Fibroblast of skin of right biceps (primary cell): ENCODE measurements at places on chromosomes 2 and 18.

GRCh38 chr2:237207646-237208045 lies 122.0 kb downstream of the COPS8 start:
- peak; percentile 79 for DNase-seq

- no peak for DNase-seq
These were observed 104.6 kb downstream of the ITGB1BP1 start for GRCh38 chr2:9318461-9319337.

GRCh38 chr2:223925106-223925505 lies 20.0 kb downstream of the WDFY1 start:
- DNase-seq, result peak; percentile 66

DNA sequence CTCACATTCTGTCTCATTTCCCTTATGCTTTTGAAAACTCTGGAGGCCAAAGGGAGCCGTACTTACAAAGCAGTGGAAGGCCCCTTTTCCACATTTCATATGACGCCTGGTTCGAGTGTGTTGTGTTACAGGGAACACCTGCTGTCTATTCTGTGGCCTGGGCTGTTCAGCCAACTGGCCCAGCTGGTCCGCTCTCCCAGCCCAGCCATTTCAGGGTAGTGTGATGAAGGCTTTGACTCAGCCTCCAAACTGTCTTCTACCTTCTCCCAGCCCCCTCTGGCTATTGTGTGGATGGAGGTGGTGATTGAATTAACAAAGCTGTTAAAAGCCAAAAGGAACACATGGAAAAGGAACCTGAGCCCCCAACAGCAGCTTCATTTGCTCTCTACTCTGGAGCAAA lies 233.8 kb downstream of the ICOS start:
- DNase-seq, result no peak

DNA sequence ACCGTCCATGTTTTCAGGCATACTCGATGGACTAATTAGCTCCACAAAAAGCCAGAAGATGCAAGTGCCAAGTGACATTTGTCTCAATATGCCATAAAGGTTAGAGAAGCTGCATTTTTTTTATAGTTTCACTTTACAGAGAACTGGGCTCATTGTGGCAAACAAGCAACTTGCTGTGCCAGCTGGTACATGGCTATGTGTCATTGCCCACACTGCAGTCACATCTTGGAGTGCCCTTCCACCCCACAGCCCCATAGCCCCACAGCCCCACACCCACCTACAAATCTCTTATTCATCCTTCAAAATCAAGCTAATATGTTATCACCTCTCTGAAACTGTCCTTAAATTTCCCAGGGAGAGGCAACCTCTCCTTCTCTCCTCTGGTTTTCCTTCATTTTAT lies 451.9 kb downstream of the ARHGAP15 start:
- no peak for DNase-seq

GRCh38 chr2:143296089-143296488 lies 166.9 kb downstream of the ARHGAP15 start:
- DNase-seq, result no peak

- DNase-seq, result peak; percentile 57
These were observed 68.6 kb upstream of the PELI1 start for GRCh38 chr2:64212801-64213321.

DNA sequence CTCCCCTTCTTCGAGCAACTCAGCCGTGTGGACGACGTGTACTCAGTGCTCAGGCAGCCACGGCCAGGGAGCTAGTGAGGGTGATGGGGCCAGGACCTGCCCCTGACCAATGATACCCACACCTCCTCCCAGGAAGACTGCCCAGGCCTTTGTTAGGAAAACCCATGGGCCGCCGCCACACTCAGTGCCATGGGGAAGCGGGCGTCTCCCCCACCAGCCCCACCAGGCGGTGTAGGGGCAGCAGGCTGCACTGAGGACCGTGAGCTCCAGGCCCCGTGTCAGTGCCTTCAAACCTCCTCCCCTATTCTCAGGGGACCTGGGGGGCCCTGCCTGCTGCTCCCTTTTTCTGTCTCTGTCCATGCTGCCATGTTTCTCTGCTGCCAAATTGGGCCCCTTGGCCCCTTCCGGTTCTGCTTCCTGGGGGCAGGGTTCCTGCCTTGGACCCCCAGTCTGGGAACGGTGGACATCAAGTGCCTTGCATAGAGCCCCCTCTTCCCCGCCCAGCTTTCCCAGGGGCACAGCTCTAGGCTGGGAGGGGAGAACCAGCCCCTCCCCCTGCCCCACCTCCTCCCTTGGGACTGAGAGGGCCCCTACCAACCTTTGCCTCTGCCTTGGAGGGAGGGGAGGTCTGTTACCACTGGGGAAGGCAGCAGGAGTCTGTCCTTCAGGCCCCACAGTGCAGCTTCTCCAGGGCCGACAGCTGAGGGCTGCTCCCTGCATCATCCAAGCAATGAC lies 4.8 kb downstream of the CTDSP1 start:
- DNase-seq, result no peak

DNA sequence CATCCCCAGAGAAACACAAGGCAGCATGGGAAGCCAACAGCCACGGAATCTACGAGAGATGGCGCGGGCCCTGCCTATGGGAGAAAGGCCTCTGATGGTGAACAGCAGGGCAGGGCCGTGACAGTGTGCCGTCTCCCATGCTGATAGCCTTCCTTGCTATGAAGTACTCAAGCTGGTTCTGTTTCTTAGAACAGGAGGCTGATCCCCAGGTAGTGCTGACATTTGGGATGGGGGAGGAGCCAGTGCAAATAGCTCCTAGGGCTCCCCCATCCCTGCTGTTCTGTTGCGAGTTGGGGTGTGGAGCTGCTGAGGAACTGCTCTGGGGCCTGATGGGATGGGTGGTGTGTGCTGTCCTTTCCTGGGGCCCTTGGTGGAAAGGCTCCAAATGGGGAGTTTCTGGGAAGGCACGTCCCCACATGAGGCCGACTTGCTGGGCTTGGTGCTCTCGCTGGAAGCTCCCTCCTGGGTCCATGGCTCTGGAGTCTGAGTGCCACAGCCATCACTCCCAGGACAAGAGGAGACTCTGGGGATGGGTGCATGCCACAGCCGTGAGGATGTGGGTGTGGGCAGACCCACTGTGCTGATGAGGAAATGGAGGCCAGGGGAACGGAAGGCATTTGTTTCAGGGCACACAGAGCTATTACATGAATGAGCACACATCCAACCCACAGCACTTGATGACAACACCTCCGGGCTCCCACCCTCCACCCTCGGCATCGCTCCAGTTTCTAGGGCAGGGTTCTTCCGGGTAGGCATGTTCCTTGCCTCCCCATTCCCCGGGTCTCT lies 246.8 kb downstream of the HDAC4 start:
- no peak for DNase-seq

- DNase-seq, result no peak
These were observed 71.7 kb downstream of the SMAD7 start for GRCh38 chr18:48879008-48879431.

DNA sequence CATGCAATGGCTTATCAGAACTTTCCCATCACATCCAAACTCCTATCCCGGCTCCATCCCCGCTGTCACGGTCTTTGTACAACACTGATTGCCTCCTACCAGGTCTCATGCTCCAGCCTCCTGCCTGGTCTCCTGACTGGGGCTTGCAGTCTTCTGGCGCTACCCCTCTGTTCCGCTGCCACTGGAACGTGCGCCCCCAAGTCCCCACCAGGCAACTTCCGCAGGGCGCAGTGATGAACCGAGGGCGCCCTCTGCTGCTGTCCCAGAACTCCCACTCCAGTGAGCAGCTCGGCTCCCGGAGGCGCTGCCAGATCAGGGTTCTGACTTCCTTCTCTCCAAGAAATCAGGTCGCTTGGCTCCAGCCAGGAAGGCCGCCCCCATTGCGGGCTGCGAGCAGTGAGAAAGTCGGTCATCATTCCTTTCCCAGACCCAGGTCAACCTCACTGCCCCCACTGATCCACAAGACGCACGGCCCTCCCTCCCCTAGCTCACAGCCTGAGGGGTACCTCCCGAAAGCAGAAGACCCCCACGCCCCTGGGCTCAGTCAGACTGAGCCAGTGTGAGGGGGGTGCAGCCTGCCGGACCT lies 43.9 kb upstream of the RAB11FIP5 start:
- DNase-seq, result peak; percentile 70

DNA sequence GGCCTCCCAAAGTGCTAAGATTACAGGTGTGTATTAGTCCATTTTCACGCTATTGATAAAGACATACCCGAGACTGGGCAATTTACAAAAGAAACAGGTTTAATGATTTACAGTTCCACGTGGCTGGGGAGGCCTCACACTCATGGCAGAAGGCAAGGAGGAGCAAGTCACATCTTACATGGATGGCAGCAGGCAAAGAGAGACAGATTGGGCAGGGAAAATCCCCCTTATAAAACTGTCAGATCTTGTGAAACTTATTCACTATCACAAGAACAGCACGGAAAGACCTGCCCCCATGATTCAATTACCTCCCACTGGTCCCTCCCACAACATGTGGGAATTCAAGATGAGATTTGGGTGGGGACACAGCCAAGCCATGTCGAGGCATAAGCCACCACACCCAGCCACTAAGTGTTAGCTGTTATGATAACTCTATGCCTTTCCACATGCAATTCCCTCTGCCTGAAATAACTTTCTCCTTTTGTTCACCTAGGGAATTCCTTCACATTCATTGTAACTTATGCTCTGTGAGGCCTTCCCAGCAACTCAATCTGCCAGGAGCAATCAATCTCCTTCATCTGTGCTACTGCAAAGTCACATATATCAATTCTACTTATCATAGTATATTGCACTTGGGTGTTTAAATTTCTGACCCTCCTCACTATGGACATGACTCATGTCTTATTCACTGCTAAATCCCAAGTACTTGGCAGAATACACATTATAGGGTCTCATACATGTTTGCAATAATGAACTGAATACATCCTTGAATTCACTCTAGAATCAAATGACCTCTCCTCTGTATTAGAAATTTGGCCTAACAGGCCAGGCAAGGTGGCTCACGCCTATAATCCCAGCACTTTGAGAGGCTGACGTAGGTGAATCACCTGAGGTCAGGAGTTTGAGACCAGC lies 7.4 kb downstream of the MCEE start:
- DNase-seq, result peak; percentile 24

DNA sequence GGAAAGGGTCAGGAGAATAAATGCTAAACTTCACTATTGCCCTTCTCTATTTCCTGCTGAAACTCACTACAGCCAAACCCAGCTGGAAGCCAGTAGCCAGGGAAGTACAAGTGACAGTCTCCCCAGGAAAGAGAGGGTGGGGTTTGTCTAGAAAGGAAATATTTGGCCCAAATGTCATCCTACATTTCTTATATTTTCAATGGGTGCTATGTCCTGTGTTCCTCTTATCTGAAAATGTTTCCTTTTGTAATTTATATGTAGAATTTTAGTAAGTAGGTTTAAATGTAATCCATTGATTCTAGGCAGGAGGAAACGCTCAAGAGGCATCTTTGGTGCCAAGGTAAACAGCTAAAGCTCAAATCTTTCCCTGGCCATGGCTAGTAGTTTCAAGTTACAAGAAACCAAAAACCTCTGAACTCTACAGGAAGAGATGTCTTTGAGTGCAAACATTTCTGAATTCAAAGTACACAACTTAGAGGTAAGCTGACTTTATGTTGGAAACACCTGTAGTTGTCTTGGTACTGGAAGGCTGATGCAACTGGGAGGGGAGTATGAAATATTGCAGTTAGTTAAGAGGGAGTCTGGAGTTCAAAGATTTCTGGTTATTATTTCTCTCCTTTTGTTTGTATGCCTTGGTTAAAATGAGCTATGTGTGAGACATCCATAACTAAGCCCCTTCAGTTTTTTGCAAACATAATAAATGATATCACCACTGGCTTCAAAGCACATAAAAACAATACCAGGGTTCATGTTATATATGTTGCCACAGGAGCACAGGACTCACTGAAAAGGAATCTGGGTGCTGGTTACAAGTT lies 356.1 kb upstream of the ZC3H15 start:
- DNase-seq, result peak; percentile 62

DNA sequence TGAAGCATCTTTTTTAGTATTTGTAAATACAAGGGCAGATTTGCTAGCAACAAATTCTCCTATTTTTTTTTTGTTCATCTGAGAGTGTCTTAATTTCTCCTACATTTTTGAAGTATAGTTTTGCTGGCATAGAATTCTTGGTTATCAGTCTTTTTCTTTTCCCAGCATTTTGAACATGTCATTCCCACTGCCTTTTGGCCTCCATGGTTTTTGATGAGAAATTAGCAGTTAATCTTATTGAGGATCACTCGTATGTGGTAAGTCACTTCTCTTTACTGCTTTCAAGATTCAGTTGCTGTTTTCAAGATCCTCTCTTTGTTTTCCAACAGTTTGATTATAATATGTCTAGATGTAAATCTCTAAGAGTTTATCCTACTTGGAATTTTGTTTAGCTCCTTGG lies 16.9 kb upstream of the RNF149 start:
- no peak for DNase-seq

GRCh38 chr2:241602720-241603119 lies 34.2 kb downstream of the THAP4 start:
- DNase-seq, result no peak

GRCh38 chr2:74759986-74760385 lies 73.9 kb upstream of the HK2 start:
- DNase-seq, result no peak

DNA sequence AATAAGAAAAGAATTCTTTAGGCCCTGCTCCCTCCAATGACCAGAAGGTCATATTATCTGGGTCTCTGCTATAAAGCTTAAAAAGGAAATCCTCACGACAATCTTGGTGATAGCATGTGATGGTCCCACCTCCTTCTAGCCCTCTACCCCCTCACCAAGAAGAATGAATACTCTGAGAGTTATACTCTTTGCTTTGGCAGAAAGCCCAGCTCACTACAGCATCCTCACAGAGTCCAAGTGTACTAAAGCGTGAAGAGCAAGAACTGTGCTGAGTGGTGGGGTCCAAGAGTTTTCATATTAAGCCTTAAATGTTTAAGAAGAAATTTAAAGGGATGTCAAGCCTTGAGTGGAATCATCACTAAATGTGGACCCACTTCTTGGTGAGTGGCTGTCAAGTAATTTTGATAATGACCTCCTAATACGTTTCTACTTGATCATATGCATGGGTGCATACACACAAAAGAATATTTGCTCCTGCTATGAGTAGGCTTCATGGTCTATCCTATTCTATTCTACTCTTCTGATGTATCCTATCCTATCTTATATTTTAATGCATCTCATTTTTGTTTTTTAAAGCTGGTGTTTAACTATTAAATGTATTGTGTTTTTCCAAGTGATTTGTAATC lies 16.5 kb upstream of the SERPINB7 start:
- no peak for DNase-seq

GRCh38 chr18:74905247-74905646 lies 303.7 kb downstream of the PTGR3 start:
- DNase-seq, result peak; percentile 2

- peak; percentile 29 for DNase-seq
These were observed 47.4 kb downstream of the VWA3B start for GRCh38 chr2:98134172-98135005.
